CD8-positive, alpha-beta memory T cell (primary cell): ENCODE measurements at places on chromosomes 6 and 20. TPM values are rescaled to one million over a fixed set of nuclear protein-coding genes. Genes with fewer than 3 reads are reported as not detected.

Gene TUBB2B
- total RNA-seq, result 0.13 TPM

Gene SYS1
- total RNA-seq, result 48.3 TPM

Gene BIRC7
- not detected for total RNA-seq

Gene LY6G6F
- total RNA-seq, result not detected

Gene OOEP
- not detected for total RNA-seq

Gene CD40
- 3.5 TPM for total RNA-seq

Gene CBLN4
- total RNA-seq, result not detected

Gene CRISP3
- total RNA-seq, result not detected

Gene PPP1R16B
- 167 TPM for total RNA-seq

Gene ULBP3
- 1.2 TPM for total RNA-seq

Gene MTHFD1L
- total RNA-seq, result 108 TPM

Gene SLC35D3
- total RNA-seq, result not detected

Gene QRSL1
- 23.0 TPM for total RNA-seq

Gene BPIFA1
- not detected for total RNA-seq

Gene CCN2
- total RNA-seq, result not detected

Gene SLC25A27
- total RNA-seq, result 0.85 TPM

Gene INSM1
- 7.7 TPM for total RNA-seq

Gene PPT2
- 19.0 TPM for total RNA-seq

Gene DPPA5
- total RNA-seq, result not detected

Gene PTK7
- total RNA-seq, result 1.6 TPM

Gene RAD21L1
- total RNA-seq, result not detected

Gene POPDC3
- not detected for total RNA-seq
